Ovary (tissue), 10 donors: ENCODE measurements at places on chromosomes 7 and 10. TPM values are rescaled to one million over a fixed set of nuclear protein-coding genes. Genes with fewer than 3 reads are reported as not detected.
A peak's percentile ranks its signal among the peaks of the same experiment; 100 is the strongest.

DNA sequence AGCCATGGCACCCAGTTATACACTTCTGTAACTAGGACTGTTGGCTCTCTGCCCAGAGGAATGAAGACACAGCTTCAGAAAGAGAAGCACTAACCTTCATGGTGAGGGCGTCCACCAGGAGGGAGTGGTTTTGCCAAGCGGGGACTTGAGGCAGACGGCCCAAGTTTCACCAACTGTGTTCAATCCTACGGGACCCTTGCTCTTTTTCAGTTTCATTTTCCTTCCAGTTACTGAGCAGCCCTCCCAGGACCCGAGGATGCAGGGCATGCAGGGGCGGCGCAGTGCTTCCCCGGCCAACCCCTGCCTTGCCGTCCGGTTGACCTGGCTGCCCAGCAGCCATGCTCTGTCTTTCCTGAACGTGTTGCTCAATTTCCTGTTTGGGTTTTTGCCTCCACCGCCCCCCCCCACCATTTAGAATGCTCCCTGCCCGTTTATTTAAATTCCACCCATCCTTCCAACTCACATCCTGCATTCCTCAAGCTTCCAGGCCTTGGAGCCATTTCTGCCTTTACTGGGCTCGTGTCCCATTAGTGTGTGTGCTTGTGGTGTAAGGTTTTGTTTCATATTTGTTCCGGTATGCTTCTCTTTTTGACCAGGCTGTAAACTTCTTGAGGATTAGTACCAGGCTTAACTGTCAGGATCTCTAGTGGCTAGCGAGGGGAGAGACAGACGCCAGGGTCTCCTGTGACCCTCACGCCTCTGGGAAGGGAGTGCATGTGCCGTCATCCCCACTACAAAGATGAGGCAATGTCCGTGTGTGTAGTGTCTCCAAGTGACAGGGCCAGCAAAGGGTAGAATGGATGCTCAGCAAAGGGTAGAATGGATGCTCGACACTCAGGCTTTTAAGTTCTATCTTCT is 31.6 kb downstream of the IL15RA start:
- peak; percentile 72 for DNase-seq

Gene ZNF488
- total RNA-seq = 0.15 TPM

GRCh38 chr10:107553470-107553869 is 389.0 kb upstream of the SORCS1 start:
- no peak for DNase-seq

DNA sequence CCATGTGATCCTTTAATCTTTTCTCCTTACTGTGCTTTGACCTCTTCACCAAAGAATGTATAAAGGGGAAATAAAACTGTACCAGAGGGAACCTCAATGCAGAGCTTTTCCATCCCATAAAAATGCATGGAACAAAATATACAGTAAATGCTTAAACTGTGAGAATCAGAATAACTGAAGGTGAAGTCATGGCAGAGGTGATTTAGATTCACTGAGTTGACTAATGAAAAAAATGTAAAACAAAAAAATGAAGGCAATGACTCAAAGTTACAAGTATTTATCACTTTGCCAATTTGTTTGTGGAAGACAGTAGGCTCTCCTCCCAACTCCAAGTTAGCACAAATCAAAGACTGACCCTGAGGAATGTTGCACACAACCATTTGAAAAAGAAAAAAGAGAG is 1331.6 kb upstream of the SORCS1 start:
- DNase-seq = no peak

GRCh38 chr7:148754912-148755311 is 56.2 kb downstream of the CUL1 start:
- DNase-seq = no peak

DNA sequence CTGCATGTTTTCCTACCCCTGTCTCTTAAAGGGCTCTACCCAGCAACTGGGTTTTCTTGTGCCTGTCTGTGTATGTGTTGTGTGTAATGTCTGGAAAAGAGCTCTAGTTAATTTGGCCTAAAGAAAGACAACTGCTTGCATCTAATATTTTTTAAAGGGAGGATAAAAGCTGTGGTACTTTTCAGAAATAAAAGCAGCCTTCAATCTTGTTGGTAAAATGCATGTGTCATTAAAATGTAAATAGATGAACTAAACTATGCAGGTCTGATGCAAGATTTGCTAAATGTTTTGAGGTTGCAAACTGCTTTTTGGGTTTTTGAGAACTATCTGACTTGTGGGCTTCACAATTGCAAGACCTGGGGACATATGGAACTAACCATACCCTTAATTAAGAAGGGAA is 445.3 kb downstream of the HTR7 start:
- no peak for DNase-seq

- DNase-seq = no peak
Measured at GRCh38 chr7:92076509-92076908, 57.8 kb downstream of the CYP51A1 start.

Gene NME8
- not detected for total RNA-seq

Gene DPP6
- 1.00 TPM for total RNA-seq

DNA sequence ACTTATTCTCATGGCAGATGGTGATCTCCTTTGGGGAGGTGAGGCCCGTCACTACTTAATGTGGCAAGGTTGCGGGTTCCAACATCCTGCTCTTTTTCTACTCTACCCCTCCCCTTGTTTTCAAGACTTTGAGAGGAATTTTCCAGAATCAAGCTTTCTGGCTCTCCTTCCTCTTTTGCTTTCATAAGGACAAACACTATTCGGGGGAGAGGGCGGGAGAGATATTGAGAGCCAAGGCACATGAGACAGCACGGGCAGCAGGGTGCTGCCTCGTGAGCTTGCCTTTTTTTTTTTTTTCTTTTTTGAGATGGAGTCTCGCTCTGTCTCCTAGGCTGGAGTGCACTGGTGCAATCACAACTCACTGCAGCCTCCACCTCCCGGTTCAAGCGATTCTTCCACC is 6.9 kb upstream of the PFKFB3 start:
- peak; percentile 56 for DNase-seq

DNA sequence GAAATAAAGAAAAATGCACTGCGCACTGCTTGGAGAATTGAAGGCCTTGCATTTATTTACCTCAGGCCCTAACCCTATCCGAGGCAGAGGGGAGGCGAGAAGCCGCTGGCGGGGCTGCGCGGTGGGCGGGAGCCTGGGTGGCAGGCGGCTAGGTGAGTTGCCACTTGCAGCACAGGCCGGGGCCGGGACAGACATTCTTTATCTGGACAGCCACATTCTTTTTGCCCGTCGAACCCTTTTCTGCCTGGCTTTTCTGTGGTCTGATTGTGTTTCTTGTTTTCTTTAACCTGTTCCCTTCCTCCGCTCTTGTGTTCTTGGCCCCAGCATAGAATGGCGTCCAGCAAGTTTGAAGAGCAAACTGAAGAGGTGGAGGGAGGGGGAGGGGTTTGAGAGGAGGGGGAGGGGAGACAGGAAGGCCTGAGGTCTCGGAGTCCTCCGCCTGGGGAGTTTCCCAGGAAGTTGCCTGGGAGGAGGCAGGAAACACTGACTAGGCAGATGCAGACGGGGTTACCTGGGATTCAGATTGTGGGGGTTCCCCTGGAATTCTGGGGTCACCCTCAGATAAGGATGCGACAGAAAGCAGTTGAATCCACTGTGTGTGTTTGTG is 5.1 kb downstream of the SHH start:
- DNase-seq = no peak

GRCh38 chr7:9097565-9098060 is 664.2 kb downstream of the NXPH1 start:
- no peak for DNase-seq

DNA sequence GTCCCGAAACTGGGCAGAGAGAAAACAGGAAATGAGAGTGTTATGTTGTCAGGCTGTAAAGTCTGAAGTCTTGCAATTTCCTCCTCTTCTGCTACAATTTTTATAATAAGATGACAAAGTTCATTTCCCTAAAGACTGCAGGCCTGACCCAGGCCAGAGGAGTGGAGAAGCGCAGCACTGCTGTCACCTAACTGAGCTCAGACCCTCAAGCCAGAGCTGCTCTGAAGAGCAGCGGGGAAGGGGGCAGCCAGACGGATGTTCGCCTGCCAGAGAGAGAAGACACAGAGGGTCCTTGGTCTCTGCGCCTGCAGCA is 12.6 kb upstream of the AOAH start:
- no peak for DNase-seq

Gene ATAD1
- 30.4 TPM for total RNA-seq

Gene ZMIZ2
- total RNA-seq = 84.2 TPM

GRCh38 chr10:35396560-35397434 is 60.5 kb downstream of the CCNY start:
- no peak for DNase-seq

Gene RPEL1
- not detected for total RNA-seq

Gene CD36
- 4.8 TPM for total RNA-seq

Gene NRG3
- total RNA-seq = not detected

GRCh38 chr10:45468079-45468478 is 94.1 kb downstream of the ALOX5 start:
- no peak for DNase-seq

DNA sequence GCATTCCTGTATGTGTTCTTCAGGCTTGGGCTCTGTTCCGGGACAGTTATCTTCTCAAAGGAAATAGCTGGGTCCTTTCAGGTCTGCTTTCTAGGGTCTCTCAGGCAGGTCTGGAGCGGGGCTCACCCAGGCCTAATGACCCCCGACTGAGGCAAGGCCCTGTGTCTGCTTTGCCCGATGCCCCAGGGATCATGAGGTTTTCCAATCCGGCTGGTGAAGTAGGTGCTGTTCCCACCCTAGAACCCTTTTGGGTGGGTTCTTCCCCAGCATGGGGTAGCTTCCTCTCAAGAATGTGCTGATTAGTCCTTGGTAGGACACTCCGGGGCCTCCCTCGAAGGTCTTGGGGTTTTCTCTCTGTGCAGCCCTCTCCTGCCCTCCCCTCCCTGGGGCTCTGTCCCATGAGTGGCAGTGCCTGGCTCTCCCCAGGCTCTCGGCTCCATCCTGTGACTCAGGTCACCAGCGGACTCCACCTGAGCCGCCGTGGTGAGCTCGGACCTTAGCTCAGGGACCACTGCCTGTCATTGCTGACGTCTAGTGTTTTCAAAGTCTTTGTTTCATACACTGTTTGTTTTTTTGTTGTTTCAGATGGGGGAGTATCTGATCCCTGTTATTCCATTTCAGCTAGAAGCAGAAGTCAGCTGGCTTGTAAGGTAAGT is 71.0 kb upstream of the NKX6-2 start:
- DNase-seq = peak; percentile 1

DNA sequence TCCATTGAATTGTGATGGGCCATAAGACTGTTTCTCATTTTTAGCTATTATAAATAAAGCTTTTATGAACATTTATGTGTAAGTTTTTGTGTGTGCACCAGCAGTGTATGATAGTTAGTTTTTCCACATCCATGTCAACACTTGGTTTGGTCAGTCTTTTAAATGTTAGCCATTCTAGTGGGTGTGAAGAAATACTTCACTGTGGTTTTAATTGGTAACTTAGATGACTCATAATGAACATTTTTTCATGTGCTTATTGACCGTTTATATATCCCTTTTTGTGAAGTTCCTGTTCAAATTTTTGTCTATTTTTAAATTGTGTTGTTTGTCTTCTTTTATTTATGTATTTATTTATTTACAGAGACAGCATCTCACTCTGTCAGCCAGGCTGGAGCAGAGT is 23.6 kb upstream of the PDK4 start:
- no peak for DNase-seq

- no peak for DNase-seq
Measured at GRCh38 chr7:5077740-5078139, 32.1 kb downstream of the RBAK start.
